Glomerular endothelial cell (primary cell): ENCODE measurements at places on chromosomes 7 and 10.

GRCh38 chr10:127398140-127398970 lies 150.8 kb upstream of the NPS start:
- no peak for DNase-seq

DNA sequence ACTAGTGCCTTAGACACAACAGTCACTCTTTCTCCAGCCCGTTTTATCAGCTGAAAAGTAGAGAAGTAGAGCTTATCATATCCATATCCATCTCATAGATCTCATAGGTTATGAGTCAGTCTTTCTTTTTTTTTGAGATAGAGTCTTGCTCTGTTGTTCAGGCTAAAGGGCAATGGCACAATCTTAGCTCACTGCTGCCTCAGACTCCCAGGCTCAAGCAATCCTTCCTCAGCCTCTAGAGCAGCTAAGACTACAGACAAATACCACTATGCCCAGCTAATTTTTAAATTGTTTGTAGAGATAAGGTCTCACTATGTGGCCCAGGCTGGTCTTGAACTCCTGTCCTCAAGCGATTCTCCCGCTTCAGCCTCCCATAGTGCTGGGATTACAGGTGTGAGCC lies 2.5 kb upstream of the PARD3 start:
- DNase-seq, result no peak

GRCh38 chr10:94423627-94424026 lies 21.3 kb downstream of the TBC1D12 start:
- DNase-seq, result no peak

DNA sequence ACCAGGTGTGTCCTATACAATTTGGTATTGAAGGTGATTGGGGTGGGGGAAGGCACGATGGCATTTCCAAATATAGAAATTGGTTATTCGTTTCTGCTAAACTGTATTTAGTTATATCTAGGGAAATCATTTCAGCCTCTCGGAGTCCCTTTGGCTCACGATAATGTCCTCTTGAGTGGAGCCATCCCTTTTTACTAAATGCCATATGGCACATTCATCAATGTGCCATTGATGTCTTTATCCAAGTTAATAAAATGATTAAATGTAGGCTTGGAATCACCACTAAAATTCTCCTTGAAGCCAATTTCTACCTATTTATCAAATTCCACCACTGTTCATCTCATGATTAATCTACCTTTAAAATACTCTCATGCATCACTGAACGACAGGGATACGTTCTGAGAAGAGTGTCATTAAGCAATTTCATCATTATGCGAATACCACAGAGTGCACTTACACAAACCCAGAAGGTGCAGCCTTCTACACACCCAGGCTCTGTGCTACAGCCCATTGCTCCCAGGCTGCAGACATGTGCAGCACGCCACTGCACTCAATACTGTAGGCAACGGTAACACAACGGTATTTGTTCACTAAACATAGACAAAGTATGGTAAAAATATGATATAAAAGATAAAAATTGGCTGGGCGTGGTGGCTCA lies 219.2 kb upstream of the C7orf33 start:
- DNase-seq, result no peak

- DNase-seq, result no peak
These were observed 15.5 kb upstream of the JAZF1 start for GRCh38 chr7:28195910-28196620.

DNA sequence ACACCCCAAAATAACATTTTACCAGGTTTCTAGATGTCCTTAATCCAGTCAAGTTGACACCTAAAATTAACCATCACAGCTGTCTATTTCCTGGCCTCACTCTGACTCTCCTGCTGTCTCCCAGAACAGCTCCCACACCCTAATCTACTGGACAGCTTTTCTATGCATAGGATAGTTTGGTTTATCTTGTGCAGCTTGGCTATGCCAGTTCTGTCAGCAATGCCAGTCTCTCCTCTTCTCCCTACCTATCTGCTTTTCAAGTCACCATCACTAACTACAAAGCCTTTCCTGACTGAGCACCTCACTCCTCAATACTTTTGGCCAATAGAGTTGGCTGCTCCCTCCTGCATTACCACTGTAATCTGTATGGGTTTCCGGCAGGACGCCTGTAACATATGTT lies 5.0 kb downstream of the NCOA4 start:
- DNase-seq, result no peak

GRCh38 chr10:102460836-102461186 lies 9.5 kb upstream of the C10orf95 start:
- DNase-seq, result no peak
